Naive thymus-derived CD4-positive, alpha-beta T cell (primary cell): ENCODE measurements at places on chromosomes 13 and 19.

- peak; percentile 54 for DNase-seq
Measured at GRCh38 chr13:45297456-45298205, 43.4 kb downstream of the TPT1 start.

- no peak for DNase-seq
Measured at GRCh38 chr13:67518785-67519184, 288.6 kb upstream of the PCDH9 start.

- no peak for DNase-seq
Measured at GRCh38 chr13:20994441-20994821, 67.0 kb downstream of the LATS2 start.

GRCh38 chr13:99774644-99775043 is 196.9 kb downstream of the ZIC5 start:
- DNase-seq = no peak

GRCh38 chr13:30739761-30740642 is 4.7 kb downstream of the ALOX5AP start:
- DNase-seq = peak; percentile 37

GRCh38 chr13:46542833-46543232 is 10.1 kb upstream of the LRCH1 start:
- DNase-seq = no peak

- DNase-seq = no peak
Measured at GRCh38 chr13:110470272-110471009, 91.1 kb downstream of the RAB20 start.

DNA sequence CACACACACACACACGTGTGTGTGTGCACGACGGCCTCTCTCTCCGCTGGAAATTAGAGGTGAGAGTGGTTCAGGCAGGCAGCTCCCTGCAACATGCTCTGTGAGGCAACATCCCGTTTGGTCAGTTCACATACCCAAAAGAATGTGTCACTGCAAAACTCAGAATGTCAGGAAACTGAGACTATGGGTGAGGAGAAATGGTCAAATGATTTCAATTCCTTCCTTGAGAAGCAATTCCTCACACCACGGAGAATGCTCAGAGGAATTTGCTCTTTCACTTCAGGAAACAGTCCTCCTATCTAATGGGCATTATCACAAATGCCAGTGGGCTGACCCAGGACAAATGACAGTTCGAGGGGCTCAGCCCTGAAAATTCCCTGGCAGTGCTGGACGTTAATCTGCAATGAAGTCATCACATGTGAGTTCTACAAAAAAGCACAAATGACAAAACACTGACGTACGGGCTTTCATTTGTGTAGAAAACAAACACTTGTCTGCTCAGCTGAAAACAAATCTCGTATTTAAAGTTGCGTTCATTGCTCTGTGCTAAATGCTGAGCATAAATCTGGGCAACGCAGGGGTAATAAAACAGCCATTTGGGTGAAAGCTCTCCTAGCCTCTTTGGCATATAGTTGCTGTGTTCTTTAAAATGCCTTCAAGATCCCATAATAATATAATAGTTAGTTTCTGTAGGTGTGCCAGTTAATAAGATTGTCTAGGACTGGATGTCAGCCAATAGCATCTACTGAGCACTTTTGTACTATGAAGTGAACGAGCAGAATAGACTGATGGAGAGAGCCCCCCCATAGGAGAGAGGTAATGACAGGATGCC is 18.6 kb upstream of the LATS2 start:
- no peak for DNase-seq

- no peak for DNase-seq
Measured at GRCh38 chr13:110475550-110476219, 85.8 kb downstream of the RAB20 start.

GRCh38 chr13:99376132-99376531 is 68.9 kb upstream of the GPR183 start:
- DNase-seq = no peak

DNA sequence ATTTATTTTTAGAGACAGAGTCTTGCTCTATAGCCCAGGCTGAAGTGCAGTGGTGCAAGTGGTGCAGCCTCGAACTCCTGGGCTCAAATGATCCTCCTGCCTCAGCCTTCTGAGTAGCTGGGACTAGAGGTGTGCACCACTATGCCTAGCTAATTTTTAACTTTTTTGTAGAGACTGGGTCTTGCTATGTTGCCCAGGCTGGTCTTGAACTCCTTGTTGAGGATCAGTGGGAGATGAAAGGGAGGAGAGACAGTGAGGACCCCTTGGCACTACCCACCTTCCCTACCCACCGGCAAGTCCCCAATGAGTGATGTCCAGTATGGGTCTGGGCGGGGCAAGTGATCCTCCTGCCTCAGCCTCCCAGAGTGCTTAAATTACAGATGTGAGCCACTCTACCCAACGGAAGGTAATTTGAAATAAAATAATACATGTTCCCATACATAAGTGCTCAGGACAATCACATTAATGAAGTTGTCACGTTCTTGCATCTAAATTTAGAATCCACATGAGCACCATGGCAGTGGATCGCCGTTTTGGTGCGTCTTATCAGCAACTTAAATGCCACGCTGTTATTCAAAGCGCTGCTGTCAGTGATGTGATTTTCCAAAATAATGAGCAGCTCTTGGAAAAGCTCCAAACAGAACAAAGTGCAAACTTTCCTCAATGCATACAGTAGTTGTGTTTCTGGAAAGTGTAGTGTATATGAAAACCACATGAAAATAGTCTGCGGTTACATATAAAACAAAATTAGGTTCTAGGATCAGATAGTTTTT is 5.9 kb upstream of the ARL11 start:
- no peak for DNase-seq

- DNase-seq = no peak
Measured at GRCh38 chr19:16461630-16462051, 10.1 kb downstream of the EPS15L1 start.

GRCh38 chr19:6076675-6077463 is 33.4 kb downstream of the RFX2 start:
- no peak for DNase-seq

- DNase-seq = peak; percentile 76
Measured at GRCh38 chr19:19447536-19448237, 42.2 kb downstream of the GATAD2A start.

DNA sequence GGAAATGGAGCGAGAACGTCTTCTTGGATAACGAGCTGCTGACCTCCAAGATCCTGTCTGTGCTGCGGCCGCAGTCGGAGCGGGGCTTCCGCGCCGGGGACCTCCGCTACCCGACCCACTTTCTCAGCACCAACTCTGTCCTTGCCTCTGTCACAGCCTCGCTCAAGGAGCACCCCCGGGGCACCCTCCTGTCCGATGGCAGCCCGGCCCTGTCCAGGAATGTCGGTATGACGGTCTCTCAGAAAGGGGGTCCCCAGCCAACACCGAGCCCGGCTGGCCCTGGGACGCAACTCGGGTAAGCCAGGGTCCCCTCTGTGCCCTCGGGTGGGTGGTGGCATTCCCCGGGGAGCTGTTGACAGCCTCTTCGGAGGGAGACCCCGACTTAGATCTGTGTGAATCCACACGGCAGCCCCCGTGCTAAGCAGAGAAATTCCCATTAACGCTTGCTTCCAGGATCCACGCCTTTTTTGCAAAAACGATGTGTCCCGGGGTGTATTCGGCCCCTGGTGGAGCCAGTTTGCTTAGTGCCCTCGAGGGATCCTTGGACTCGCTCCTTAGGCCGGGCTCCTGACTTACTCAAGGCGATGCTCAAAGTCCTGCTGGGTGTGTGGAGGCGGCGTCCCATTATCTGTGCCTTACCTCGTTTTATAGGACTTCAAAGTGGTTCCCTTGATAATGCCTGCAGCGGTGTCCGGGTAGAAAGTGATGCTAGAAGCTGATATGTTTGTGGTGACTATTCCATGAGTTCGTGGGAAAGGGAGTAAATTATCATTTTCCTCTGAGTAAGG is 48.5 kb downstream of the PEX11G start:
- no peak for DNase-seq

DNA sequence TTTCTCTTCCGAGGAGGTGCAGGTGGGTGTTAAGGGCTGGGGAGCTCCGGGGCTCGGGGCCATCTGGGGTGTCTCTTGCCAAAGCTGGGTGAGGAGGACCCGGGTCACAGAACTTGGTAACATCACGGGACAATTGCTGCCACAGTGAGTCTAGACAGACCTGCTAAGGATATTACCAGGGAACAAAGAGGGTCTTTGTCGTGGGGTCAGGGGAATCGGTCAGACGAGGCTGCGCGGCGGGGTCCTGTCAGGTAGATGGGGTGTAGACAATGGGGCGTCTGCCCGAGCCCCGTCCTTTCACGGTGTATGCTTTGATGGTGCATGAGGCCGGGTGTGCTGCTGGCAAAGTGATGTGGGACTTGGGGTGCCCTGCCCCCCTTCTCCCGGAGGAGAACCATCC is 7.8 kb downstream of the PGPEP1 start:
- no peak for DNase-seq

DNA sequence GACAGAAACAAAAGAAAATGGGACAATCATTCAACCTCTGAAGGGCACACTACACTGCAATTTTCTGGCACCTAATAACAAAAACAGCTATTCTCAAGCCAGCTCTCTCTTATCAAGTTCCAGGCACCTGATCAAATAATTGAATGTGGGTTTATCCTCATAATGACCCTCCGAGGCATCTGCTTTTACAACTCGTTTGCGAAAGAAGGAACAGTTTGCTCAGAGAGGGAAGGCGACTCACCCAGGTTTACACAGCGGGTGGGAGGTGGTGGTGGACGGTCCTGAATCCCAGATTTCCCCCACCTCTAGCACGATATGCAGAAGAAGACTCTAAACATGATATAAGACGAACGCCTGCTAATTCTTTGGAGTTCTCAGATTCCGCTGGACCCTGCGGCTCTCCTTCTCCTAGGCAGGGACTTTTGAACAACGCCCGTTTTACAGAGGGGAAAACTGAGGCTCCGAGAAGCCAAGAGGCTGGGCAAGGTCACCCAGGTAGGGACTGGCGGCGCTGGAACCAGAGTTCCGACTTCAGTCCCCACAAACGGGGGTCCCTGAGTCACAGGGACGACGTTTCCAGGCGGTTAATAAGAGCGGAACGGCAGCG is 641 bp downstream of the SGTA start:
- DNase-seq = no peak

DNA sequence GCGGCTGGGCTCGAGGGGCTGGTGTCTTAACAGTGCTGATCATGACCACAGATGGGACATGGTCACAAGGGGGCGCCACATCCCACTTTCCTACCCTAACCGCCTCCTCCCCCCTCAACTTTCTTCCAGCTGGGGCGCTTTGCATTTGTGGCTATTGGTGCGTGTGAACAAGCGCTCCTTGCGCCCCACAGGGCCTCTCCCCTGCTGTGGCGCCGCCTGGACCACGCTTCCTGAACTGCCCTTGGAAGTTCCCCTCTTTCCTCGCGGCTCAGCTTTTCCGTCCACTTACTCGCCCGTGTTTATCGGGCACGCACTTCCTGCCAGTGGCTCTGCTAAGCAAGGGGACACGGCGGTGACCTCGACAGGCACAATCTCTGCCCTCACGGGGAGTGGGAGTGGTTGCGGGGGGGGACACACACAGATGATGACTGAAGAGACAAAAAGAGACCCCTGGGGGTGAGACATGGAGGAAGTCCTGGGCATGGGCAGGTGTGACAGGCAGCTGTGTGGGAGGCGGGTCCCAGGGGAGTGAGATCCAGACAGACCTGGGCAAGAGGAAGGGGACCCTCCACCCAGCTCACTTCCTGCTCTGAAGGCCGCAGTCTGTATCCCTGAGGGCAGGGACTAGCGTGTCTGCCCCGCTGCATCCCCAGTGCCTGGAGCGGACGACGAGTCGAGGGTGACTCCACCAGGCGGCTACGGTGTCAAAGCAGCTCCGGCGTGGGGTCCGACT is 40.3 kb downstream of the ZNF787 start:
- DNase-seq = peak; percentile 52

DNA sequence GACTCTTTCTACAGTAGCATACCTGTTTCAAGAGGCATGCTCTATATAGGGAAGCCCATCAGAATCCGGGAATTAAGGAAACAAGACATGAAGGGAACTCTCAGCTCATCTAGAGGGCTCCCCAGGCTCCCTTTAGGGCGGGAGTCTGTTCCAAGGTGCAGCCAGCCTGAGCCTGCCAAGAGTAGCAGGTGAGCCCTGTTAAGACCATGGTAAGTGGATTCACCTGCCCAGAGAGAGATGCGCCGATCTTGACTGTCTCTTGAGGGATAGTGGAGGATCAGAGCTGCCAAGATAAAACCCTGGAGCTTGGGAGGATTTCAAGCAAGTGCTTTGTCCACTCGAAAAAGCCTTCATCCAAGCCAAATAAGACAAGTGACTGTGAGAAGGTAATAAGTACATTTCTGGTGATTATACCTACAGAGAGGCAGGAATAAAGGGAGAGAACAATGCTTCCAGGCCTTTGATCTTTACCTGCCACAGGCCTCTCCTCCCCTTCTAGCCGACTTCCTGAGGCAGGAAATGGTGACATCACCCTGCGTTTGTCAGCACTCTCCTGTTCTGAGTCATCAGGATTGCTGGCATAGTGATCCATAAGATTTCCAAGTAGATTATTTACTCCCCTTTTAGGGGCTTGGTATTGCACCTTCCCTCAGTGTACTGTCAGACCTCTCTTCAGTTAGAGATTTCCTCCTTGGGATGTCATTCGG is 31.5 kb downstream of the KLF5 start:
- DNase-seq = no peak

DNA sequence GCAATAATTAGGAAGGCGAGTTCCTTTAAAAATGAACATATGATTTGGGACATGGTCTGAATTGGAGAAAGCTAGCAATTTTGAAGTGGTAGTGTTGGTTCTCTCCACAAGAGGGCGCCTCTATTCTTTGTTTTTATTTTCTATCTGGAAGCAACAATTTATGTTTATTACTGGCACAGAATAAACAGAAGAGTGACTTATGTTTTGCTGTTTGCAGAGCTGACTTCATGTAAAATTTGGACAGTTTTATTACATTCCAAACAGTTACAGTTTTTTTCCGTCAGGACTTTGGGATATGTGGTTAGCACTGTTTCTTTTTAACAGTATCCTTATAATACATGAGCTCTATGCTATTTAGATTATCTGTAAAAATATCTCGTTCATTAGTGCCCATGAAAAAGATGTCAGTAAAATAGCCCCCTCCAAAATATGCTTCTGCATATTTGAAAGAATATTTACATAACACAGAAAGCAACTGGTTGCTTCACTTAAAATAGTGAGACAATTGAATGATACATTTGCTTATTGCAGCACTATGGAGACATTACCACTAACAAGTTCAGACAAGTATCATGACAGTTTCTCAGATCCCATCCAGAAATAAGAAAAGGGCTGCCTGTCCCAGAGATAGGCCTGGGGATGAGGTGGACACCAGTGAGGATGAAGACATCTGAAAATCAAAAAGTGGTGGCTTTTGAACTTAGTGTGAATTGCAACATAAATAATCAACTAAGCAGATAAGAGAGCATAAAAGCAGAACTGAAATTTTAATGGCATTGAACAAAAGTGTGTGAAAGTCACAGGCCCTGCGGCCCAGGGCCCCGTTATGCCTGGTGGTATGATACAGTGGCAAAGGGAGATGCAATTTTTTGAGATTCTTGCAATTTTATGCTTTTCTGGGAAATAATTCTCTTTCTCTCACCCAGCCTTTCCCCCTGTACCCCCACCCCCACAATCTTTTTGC is 32.3 kb upstream of the FGF9 start:
- no peak for DNase-seq
